ENCODE measurements at places on chromosomes 3 and 15.

GRCh38 chr3:167776066-167776685, 40.7 kb downstream of the SERPINI1 start:
- no peak for DNase-seq

GRCh38 chr3:60330107-60330506, 921.1 kb downstream of the FHIT start:
- no peak for DNase-seq

DNA sequence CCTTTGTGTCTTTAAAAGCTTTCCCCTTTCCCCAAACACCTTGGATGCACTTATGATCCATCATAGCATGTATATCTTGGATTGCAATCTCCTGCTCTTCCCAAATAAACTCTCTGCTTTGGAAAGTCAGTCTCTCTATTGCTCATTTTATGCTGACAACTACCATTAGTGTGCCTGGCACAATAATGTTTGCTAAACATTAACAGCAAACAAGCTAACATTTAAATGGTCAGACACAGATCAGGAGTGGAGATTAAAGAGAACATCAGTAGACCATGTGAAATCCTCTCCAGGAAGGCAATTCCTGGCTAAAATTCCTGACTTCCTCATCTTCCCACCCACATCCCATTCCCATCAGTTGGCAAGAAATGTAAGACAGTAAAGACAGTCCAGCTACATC, 44.3 kb upstream of the EIF1B start:
- no peak for DNase-seq

DNA sequence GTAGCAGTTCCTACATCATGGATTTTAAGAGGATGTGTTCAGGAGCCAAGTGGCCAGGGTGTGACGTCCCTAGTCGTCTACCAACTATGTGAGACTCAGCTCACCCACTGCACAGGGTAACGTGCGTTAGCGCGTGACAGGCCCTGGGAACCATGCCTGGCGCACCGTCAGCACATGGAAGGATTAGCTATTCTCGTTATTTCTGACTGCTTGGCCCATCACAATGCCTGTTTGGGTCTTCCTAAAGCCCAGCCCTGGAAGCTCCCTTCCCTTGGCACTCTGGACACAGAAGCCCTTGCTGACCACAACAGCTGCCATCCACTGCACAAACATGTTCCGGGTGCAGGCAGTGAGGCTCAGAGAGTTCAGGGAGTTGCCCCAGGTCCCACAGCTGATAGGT, 91.0 kb upstream of the RPL32 start:
- DNase-seq: no peak

DNA sequence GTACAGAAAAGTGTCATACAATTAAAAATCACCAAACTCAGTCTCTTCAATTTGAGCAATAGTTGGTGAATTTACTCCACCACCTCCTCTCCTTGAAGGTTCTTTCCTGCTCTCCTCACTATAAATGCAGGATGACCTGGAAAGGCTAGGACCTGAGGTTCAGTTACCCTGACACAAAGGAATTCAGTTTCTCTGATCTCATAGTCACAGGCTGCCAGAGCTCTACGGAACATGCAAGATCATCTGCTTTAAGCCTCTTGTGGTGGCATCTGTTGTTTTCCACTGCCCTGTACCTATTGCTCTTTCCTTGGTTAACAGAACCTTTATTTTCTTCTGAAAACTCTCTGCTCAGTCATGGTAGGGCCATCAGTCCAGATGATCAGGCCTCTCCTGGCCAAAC, 4.9 kb upstream of the TP63 start:
- DNase-seq: no peak
